ENCODE measurements at places on chromosomes 4 and X.

- no peak for DNase-seq
These were observed 72.6 kb upstream of the PTPN13 start for GRCh38 chr4:86521373-86521969.

- DNase-seq: peak; percentile 57
These were observed 469.0 kb upstream of the MAGEB2 start for GRCh38 chrX:29746326-29746725.

GRCh38 chr4:111792632-111793031 lies 352.6 kb upstream of the FAM241A start:
- no peak for DNase-seq

DNA sequence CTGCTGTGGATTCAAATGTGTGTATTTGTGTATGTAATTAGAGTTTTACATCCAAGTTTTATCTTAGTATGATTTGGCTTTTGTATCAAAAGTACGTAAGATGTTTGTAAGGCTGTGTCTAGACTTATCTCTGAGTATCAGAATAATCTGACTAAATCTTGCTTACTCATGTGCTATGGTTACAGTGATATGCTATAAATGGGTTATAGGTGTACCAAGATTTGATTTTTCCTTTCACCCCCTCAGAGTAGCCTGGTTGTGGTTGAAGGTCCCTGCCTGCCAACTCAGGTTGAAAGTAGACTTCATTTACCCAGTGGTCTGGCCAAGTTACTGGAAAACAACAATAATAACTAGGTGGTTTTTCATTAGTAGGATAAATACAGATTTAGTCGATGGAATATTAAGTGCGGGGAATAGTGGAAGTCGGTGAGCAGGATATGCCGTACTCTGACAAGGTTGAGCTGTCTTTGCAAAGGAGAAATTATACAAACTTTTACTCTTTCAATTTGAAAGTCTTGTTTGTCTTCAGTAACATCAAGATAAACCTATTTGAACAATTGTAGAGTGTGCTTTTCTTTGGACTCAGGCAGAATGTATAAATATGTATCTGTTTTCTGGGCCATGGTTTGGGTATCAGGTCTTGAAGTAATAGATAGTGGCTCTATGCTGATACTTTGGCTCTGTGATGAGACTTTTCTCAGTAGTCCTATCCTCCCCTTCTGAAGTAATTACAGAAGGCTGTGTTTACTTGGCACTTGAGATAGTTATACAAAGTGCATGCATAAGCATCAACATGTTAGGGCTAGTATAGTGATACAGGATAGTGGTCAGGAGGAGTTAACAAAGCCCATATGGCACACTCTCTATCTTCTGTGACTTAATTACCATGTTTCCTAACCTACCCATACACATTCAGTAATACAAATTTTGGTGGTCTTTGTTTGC lies 23.7 kb downstream of the BMP2K start:
- peak; percentile 23 for DNase-seq

DNA sequence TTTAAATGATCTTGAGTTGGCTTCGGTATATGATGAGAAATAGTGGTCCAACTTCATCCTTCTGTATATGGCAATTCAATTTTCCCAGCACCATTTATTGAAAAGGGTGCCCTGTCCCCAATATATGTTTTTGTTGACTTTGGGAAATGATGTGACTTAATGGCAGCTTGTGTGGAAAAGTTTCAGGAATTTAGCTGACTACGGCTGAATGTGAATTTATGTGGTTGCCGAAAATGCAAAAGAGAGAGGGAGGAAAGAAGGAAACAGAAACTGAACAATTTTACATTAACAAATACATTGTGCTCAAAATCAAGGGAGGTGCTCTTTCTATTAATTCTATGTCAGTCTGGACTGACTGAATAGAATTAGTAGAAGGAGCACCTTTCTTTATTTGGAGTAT lies 101.8 kb upstream of the CYSLTR1 start:
- no peak for DNase-seq

DNA sequence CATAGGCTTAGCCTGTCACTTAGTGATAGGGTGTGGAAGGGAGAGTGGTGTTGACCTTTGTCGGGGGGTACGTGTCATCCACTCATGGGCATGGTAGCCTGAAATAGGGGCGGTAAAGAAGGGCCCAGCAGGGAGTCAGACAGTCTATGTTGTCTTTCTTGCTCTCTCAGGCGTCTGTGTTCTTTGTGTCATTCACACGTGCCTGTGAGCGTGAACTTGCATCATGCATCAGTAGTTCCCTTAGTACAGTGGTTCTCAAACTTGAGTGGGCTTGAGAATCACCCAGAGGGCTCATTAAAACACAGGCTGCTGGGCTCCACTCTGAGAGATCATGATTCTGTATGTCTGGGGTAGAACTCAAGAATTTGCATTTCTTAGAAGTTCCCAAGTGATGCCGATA lies 450.9 kb upstream of the FTHL17 start:
- DNase-seq: no peak

DNA sequence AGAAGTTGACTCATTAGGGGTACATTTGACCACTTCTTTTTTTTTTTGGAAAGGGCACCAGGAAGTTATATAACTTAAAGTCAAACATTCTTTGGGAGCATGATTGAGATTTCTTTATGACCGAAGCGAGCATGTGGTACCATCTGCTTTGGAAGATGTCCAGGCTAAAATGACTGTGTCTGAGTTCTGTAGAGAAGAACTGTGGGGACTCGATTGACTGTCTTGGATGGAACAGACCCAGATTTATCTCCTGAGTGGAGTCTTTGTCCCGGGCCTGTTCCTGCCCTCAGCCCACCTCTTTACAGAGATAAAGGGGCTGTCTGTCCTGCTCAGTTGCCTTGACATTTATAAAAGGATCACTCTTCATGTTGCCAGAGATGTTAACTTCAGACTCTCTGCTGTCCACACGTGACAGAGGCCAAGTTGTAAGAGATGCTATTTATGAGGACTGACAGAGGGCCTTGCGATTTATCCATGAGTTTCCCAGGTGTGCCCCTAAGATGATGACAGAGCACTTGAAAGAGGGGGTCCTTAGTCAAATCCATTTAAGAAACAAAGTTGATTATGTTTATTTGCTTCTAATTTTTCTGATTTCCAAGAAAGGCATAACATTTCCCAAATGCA lies 16.8 kb downstream of the SMIM20 start:
- no peak for DNase-seq

- no peak for DNase-seq
These were observed 995.0 kb downstream of the SH3BGRL start for GRCh38 chrX:82196866-82197265.

DNA sequence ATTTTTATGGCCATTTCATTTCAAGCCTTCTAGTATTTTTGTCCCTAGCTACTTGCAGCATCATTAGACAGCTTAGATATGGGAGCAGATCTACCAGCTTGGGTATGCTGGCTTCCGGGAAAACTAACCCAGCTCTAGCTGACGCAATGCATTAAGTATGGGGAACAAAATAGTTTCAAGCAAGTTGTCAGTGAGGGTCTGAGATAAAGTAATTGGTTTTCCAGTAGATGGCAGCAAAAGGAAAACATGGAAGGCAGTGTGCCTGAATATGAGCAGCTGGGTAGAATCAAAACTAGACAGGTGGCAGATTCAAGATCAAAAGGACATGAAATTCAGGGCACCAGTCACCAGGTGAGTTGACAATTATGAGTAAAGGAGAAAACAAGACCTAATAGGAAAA lies 340.9 kb upstream of the CTSO start:
- DNase-seq: peak; percentile 94

- DNase-seq: no peak
These were observed 250.8 kb downstream of the C4orf33 start for GRCh38 chr4:129346734-129347133.

GRCh38 chr4:126697748-126698147 lies 935.0 kb upstream of the INTU start:
- peak; percentile 83 for DNase-seq

DNA sequence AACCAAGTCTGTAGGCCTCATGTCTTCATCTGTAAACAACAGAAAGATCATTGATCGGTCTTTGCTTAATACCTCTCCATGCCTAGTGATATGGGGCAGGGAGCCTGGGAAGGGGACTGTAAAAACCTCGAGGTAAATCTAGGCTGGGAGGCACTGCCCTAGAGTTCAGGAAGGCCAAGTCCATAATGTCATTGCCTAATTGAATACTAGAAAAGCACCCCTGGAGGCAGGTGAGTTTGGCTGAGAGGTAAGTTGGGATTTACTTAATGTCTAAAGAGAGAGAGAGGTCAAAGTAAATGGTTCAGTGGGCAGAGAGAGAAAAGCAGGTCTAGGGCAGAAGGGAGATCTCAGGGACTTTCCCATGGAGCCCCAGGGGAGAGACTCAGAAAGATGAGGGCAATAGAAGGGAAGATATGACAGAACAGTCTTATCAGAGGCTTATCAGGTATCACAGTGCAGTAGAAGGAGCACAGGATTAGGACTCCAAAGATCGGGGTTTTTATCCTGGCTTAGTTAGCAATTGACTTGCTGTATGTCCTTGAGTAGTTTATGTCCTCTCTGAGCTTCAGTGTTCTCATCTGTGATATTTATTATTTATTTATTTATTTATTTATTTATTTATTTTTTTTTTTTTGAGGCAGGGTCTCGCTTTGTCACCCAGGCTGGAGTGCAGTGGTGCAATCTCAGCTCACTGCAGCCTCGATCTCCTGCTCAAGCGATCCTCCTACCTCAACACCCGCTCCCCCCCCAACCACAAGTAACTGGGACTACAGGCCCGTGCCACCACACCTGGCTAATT lies 85.2 kb downstream of the SLC16A2 start:
- no peak for DNase-seq

DNA sequence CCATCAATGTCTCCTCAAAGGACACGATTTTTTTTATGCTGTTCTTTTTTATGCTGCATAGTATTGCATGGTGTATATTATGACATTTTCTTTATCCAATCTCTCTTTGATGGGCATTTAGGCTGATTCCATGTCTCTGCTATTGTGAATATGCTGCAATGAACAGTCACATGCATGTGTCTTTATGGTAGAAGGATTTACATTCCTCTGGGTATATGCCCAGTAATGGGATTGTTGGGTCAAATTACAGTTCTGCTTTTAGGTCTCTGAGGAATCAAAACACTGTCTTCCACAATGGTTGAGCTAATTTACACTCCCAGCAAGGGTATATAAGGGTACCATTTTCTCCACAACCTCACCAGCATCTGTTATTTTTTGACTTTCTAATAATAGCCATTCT lies 113.9 kb downstream of the GRIA3 start:
- DNase-seq: no peak

DNA sequence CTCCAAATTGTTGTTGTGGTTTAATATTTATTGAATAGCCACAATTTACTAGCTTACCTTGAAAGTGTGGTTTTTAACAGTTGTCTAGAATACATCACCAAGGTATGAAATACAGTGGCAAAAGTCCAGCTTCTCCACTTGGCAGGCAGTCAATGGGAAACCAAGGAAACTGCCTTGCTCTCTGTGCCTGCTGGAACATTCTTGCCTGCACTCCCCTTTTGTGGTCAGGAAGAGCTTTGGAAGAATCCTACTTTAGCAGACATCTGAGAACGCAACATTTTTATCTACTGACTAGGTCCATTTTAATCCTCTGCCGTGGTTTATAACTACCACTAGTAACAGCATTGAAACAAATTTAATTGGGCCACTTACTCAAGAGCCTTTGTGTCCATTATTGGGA lies 64.5 kb downstream of the TENM3 start:
- DNase-seq: peak; percentile 100

- DNase-seq: no peak
These were observed 66.6 kb upstream of the ARHGAP24 start for GRCh38 chr4:85408301-85408700.

DNA sequence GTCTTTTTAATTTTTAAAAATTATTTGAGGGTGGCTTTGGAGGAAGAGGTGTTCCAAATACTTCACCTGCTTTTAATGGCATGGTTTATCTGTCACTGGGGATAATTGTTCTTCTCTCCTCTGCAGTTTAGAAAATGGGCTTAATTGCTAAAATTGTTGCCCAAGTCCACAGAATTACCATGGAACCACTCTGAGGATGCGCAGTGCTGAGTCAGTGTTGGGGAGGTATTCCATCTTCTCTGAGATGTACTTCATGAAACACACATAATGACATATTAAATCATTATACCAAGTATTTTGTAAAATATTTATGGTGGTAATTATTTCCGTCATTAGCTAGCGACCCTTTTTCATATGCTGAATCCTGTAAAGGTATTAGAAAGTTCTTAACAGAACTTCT lies 8.0 kb downstream of the ASB5 start:
- DNase-seq: no peak

DNA sequence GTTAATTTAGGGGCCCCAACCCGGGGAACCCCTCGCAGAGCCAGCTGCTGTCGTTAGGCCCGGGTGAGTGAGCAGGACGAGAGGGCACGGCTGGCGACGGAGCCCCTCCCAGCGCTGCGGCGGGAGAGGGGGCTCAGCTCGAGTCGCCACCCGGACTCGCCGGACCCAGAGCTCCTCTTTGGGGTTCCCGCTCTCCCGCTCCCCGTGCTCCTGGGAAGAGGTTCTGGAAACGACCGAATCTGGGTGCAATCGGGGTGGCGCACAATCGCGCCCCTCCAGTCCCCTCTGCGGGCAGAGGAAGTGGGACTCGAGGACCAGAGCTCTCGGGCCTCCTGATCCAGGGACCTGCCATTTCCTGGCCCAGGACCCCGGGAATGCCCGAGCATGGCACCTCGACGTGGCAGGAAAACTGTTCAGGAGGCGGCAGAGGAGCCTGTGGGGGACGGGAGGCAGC lies 37.3 kb upstream of the ARAF start:
- DNase-seq: no peak

DNA sequence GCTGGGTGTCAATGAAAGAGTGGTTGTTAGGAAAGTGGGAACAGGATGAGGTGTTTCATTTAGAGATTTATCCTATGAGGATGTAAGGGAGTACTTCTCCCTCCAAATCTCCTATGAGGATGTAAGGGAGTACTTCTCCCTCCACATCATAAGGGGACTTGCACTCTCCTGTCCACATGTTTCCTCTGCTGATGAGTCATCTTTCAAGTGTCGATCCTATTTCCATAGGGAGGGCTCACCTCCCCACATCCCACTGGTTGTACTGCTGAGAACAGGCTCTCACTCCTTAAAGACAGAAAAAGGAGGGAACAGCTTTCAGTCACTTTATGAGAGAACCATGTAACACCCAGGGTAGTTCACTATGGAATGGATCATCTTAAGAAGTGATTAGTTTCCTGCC lies 65.0 kb downstream of the INPP4B start:
- peak; percentile 23 for DNase-seq

DNA sequence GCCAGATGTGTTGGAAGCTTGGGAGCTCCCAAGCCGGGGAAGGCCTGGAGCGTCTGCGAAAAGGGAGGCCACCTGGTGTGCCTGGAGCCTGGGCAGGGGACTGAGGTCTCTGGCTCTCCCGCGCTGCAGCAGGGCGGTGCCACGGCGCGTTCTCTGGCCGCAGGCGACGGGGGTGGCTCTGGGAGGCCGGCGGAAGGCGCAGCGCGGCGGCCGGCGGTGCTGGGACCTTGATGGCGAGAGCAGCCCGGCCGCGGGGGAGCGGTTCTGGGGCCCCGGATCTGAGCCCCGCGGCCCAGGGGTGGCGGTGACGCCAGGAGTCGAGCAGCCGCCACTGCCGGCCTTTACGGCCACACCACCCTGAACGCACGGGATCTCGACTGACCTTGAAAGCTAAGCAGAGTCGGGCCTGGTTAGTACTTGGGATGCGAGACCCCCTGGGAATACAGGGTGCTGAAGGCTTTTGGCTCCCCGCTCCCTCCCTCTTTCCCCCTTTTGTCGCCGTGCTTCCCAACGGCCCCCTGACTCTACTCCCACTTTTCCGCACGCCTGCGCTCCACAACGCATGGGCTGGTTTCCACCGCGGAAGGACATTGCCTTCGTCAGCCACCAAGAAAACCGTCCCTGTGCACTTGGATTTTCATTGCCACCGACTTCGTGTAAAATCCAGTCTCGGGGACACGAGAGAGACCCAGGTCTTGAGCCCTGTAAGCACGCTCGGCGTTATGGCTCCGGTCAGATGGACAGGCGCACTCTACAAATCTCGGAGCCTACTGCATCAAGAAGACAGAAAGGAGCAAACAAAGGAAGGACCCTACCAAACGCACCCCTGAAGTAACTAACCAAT lies 9.5 kb downstream of the FRG2 start:
- DNase-seq: no peak

Measured in astrocyte (in vitro differentiated cells and primary cell).